AG04450 (cell line): ENCODE measurements at places on chromosomes 5 and 9. TPM values are rescaled to one million over a fixed set of nuclear protein-coding genes. Genes with fewer than 3 reads are reported as not detected.

GRCh38 chr5:2269656-2270055 is 386.9 kb upstream of the IRX4 start:
- DNase-seq = no peak

DNA sequence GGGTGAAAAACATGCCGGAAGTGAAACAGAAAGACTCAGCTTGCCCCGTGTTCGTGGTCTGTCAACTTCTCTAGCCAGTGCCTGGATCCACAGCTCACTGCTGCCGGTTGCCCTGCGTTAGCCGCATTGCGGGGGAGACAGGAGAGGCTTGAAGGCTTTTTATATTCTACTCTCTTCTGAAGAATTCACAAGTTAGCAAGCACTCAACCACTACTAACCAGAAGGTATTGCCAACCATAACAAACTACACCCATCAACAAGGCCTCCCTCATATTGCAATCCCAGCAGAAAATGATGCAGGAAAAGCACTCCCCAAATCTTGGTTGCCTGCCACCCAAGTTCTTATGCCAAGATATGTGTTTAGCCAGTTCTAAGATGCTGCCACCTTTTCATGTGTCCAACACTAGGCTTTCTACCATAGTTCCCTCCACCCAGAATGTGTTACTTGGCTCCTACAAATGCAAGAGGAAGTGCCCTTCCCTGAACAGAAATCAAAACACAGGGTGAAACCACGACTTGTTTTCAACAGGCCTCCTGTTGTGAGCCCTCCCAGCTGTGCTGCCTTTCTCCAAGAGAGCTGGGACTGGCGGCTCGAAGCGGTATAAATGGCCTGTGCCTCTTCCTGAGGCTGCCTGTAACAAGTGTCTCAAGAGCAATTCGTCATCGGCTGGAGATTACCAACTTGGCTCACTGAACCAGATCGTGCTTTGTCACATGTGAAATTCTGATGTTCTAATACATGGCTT is 129.0 kb downstream of the SNX18 start:
- peak; percentile 59 for DNase-seq

DNA sequence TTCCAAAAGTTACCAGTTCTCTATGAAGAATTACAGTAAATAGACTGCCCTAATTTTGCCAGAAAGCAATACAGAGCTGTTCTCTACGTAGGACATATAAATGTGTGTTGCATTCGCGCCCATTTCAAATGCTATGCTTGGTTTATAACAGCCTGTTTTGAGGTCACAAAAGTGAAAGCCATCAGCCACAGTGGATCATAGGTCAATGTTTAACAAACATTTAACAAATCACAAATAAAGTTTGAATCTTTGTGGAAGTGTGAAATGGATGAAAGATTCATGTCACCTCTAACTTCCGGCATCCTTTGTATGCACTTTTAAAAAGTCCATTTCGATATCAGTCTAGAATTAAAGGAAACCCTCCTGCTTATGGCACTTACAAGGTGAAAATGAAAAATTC is 371.3 kb downstream of the GLIS3 start:
- DNase-seq = no peak

- DNase-seq = no peak
Observed at GRCh38 chr9:76657265-76657664, 107.0 kb upstream of the PCA3 start.

DNA sequence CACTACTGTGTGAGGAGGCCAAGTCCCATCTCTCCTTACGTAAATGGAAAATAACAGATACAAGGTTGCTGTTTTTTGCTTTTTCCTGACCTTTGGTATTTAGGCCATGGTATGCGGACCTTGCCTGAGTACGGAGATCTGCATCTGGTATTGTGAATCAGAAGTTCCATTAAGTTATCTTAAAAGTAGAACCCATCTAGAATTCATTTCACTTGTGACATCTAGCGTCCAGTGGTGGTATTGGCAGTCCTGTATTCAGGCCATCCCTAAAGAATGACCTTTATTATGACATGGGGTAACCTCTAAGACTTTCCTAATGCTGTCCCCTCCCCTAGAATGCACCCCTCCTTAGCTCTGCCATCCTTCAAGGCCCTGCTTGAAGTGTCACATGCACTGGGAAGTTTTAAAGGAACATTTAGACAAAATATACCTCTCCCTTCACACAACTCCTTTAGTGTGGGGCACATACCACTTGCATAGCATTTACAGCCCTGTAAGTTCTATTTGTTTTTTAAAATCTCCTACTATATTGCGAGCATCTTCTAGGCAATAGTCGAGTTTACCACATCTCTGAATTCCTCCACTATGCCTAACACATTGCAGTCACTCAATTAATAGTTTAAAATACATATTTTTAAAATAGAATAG is 1.9 kb upstream of the SPDL1 start:
- DNase-seq = no peak

DNA sequence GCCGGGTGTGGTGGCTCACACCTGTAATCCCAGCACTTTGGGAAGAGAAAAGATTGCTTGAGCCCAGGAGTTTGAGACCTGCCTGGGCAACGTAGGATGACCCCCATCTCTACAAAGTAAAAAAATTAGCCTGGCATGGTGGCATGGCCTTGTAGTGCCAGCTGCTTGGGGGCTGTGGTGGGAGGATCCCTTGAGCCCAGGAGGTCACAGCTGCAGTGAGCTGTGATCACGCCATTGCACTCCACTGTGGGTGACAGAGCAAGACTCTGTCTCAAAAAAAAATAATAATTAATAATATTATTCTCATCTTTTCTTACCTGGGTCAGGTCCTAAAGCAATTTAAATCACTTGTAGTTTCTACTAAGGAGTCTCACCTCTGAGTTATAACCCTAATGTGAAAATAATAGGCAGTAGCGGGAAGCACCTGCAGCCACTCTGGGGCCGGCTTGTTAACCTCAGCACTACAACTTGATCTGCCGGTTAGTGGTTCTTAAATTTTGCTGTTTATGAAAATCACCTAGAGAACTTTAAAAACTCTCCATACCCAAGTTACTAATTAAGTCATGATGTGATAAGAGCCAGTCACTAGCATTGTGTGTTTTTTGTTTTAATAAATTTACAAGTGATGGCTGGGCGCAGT is 29.4 kb upstream of the PCAT7 start:
- no peak for DNase-seq

DNA sequence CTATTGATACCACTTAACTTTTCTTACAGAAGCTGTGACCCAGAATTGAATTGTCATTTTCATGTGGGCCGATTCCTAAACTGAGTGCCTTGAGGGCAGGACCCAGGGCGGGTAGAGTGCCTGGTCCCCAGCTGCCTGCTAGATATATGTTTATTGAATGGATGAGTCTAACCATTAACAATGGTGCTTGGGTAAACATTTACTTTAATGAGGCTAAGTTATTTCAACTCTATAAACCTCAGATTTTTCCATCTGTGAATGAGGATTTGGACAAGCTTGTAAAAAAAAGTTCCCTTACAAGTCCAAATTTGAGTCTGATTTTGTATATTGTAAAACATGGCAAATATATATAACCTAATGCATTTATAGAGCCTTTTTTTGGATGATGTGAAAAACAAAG is 181.8 kb upstream of the ELL2 start:
- peak; percentile 55 for DNase-seq

DNA sequence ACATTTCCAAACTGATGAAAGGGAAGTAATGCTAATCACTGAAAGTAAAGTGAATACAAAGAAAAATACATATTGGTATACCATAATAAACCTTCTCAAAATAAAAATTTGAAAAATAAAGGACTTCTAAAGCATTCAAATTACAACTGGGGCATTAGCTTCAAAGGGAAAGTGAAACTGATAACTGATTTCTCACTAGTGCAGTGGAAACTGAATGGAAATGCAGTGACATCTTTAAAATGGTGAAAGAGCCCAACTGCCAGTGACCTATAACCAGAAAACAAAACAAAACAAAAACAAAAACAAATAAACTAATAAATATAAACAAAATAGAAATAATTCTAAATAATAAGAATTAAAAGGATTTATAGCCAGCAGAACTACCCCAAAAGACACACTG is 297.5 kb upstream of the GRIN3A start:
- no peak for DNase-seq

DNA sequence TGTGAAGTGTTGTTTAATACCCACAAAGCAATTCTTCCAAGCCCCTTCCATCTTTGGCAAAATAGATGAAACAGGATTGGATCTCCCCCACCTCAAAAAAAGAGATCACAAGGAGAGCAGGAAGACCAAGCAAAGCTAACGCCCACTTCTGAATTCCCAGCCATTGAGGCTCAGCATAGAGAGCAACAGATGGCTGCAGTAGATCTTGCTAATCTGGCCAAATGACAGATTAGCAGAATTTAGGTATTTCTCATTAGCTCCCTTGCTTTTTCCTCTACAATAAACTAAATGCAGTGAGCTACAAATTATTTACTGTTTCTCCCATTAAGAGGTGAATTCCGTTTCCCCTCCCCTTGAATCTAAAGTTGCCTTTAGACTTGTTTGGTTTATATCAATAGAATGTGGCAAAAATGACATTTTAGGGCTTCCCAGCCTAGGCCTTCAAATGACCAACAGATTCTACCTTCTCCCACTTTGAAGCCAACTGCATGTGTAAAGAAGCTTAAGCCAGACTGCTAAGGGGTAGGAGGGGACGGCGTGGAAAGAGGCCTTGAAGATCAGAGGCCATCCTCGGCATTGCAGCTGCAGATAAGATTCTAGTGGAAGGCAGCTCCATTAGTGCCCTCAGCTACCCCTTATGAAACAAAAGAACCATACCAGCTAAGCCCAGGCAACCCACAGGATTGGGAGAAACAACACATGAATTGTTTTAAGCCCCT is 56.8 kb upstream of the CPEB4 start:
- no peak for DNase-seq

- no peak for DNase-seq
Observed at GRCh38 chr9:18601956-18602355, 128.0 kb downstream of the ADAMTSL1 start.

GRCh38 chr5:1864896-1865440 is 17.8 kb downstream of the IRX4 start:
- DNase-seq = no peak

DNA sequence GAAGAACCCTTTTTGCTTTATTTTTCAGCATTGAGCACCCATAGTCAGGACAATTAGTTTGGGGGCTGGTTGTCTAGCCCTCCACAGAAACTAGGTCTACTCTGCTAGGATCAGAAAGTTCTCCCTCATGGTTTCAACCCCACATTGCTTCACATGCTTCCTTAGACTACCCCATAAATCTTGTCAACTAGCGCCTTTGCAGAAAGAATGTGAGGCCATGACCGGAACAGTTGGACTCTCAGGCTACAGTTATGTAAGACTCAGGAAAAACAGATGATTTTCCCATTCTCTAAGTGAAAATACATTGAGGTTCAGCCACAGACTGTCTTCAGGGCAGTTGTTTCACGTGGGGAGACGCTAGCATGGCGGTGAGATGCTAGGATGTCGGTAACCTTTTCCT is 255.6 kb downstream of the NR3C1 start:
- no peak for DNase-seq

DNA sequence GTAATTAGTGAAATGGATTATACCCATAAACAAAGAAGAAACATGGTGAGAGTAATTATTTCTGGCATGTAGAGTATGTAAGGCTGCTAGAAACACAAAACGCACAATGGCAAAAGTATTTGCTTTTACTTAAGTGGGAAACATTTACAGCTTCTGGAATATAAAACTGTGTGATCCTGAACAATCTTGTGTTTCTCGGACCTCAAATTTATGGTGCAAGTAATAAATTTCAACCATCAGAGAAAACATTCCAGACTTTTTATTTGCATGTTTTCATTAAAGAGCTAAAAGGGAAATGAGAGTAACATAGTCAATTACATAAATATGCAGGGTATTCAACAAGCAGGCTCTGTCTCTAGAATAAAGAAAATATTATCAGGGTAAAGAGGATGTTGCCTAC is 17.2 kb upstream of the PRR16 start:
- DNase-seq = no peak

GRCh38 chr9:113769412-113769811 is 106.7 kb upstream of the ZNF618 start:
- no peak for DNase-seq

- no peak for DNase-seq
Observed at GRCh38 chr5:170436335-170436734, 47.2 kb upstream of the KCNMB1 start.

GPR151 gene
- not detected in 2 replicates for polyA plus RNA-seq

IL13 gene
- not detected in 2 replicates for polyA plus RNA-seq

GDA gene
- not detected in 2 replicates for polyA plus RNA-seq

GPSM1 gene
- polyA plus RNA-seq = 22.5 and 32.8 TPM in 2 replicates

BTNL8 gene
- polyA plus RNA-seq = not detected in 2 replicates

SARDH gene
- polyA plus RNA-seq = 1.3 and 2.2 TPM in 2 replicates

STPG3 gene
- polyA plus RNA-seq = not detected in 2 replicates

IRX2 gene
- not detected in 2 replicates for polyA plus RNA-seq
